AG09309 (cell line): ENCODE measurements at places on chromosomes 7 and 10.

DNA sequence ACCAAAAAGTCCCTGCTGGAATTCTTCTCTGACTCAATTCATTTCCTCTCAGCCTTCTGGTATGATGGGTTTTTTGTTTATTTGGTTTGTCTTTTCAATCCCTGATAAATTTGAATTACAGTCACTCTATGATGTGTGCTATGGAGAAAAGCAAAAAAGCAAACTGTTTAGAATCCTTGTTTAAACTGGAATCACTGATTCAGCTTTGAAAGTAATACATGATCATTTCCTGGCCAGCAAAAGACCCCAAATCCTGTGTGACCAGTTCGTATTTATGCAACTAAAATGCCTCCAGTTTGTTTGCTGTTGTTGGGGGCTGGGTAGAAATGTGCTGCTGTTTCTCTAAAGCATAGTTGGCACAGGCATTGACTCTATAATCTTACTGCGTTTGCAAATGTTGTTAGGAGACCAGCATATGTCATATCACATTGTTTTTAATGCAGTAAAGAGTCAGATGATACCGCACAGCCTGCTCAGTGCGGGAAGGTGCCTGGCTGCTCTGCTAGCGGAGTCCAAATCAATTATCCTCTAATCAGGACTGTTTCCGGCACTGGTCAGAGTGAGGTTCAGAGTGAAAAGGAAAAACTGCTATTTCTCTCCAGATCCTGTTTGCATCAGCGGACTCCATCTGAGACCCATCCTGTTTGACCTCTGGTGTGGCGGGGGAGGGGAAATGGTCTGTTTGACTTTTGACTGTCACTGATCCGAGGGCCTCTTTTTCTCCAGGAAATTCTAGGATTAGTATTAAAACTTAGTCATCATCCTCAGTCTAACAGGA is 40.6 kb upstream of the ADD3 start:
- DNase-seq = no peak

- DNase-seq = no peak
Observed at GRCh38 chr10:131354380-131354779, 42.9 kb upstream of the TCERG1L start.

DNA sequence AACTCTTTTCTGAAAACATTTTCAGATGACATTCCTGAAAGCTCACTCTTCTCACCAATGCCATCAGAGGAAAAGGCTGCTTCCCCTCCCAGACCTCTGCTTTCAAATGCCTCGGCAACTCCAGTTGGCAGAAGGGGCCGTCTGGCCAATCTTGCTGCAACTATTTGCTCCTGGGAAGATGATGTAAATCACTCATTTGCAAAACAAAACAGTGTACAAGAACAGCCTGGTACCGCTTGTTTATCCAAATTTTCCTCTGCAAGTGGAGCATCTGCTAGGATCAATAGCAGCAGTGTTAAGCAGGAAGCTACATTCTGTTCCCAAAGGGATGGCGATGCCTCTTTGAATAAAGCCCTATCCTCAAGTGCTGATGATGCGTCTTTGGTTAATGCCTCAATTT is 16.5 kb downstream of the ANLN start:
- DNase-seq = no peak

DNA sequence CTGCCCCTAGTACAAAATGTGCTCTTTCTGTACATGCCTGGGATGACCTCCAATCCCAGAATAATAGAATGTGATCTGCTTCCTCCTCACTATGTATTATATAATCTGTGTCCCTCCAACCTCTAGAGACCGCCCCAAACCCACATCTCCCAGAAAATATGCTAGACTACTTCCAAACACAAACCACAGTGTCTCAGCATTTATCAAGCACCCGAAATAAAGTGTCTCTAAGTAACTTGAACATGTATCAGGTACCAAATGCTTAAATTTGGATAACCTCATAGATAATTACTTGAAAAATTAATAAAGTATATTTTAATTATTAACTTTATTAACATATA is 16.1 kb downstream of the LYZL1 start:
- DNase-seq = no peak
